ENCODE measurements at places on chromosomes 7 and 10.

DNA sequence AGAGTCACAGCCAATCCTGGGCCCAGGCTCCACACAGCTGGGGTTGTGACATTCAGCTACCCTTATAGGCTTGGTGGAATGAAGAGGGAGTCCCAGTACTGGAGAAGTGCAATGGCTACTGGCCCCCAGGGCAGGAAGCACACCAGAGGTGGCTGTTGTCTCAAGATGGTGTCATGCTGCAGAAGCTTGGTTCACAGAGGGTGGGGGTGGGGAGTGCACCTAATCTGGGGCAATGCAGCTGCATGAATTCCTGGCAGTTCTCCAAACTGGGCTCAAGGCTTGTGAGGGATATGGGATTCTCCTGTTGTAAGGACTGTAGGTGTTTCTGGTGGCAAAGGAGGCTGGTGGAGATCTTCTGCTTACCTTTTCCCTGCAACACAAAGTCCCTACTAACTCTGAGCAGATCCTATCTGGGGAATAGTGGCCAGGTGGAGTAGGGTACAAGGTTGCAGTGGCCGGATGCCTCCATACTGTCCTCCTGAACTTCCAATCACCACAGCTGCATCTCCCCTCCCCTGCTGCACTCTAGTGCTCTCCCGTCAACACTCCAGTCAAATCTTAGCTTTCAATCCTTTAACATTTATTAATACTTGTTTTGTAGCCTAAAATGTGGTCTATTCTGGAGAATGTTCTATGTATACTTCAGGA, 27.4 kb upstream of the PLA2G12B start:
- no peak for DNase-seq

DNA sequence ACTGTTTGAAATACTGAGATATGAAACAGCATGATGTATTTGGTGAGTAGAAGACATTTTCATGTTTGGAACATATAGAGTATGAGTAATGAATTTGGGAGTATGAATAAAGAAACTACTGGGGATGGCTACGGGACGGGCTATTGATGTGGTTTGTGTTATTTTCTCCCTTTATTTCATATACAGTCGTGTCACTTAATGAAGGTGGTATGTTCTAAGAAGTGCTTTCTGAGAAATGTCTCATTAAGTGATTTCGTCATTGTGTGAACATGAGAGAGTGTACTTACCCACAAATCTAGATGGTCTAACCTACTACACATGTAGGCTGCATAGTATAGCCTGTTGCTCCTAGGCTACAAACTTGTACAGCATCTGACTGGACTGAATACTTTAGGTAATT, 106.3 kb downstream of the CCNY start:
- DNase-seq, result no peak

DNA sequence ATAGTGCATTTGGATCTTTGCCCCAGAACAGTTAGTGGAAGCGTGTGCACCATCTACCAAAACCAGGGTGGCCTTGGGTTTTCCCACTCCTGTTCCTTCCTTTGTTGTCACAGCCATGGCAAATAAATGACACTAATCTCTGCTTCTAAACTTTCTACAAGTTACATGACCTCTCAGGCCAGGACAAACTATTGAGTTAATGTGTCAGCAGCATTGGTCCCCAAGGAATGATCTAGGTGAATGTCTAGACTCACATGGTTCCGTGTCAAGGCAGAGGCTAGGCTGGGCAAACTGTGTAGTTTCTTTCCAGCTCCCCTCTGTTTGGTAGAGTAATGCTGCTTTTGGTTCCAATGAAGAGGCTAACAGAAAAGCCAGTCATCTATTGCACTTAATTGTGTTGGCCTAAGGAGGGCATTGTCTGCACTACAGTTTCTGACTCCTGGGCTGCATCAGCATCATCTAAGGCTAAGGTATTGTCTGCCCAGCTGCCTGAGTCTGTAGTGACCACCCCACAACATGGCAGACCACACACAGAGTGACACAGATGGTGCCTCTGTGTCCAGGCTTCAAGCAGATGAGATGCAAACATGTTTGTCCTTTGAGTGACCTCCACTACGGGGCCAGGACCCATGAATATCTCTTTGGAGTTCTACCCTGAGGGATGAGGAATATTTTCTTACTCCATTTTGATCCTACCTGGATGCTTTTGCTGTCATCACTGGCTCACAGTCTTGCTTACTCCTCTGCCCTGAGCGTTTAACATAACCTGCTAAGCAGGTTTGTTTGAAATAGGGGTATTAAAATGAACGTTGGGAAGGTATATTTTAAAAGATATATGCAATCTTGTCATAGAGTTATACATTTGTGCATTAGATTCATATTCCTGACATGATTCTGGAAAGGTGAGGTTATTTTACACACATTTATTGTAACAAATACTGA, 1.7 kb downstream of the CYP3A4 start:
- DNase-seq, result no peak

DNA sequence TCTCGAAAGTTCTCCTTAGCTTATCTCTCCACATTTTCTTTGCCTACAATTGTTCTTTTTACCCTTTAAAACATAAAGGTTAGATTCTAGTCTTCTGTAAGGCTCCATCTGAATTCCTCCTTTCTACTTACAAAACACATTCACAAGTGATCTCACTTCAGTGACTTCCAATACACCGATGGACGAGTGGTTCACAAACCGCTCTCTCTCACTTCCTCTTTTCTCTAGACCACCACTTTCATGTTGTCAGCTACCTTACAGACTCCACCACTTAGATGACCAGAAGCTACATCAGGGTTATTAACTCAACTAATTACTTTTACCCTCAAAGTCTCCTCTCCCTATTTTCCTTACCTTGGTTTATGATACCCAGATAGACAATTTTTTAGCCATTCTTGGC, 11.8 kb downstream of the MET start:
- no peak for DNase-seq

DNA sequence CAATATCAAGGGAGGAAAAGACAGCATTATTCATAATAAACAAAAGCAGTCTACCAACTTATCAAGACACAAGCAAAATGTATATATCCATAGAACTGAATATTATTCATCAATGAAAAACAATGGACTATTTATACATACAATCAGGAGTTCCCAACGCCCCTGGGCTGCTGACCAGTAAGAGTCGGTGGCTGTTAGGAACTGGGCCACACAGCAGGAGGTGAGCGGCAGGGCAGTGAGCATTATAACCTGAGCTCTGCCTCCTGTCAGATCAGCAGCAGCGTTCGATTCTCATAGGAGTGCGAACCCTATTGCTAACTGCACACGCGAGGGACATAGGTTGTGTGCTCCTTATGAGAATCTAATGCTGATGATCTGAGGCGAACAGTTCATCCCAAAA, 71.7 kb upstream of the GPR22 start:
- DNase-seq, result no peak

Data from kidney capillary endothelial cell (primary cell).